HFFc6 (cell line): ENCODE measurements at places on chromosomes 16 and 17.

DNA sequence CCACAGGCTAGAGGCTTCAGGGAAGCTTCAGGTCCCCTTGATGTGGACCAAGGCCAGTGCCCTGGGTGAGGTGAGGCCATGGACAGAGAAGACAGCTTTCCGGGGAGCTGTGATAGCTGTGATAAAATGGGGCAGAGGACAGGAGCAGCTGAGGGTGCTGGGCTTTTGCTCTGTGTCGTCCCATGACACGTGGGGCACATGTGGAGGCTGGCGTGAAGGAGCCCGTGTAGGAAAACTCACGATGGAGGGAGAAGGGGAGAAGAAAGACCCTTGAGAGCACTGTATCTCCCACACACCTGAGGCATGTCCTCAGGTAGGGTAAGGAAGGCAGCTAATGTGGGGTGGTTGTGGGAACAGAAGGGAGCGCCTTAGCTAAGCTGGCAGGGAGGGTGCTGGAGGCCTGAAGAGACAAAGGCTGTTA, 21.3 kb downstream of the B9D1 start:
- DNase-seq = no peak

DNA sequence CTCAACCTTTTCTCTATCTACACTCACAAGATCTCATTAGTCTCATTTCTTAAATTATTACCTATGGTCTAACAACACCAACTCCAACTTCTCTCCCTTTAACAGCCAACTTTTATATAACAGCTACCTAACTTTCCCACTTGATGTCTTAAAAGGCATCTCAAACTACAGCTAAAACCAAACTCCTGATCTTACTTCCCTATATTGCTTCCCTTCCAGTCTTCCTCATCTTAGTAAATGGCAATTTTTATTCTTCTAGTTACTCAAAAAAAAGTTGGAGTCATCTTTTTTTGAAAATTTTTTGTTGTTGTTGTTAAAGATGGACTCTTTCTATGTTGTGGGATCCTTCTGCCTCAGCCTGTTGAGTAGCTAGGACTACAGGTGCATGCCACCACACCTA, 15.3 kb downstream of the SRR start:
- no peak for DNase-seq

DNA sequence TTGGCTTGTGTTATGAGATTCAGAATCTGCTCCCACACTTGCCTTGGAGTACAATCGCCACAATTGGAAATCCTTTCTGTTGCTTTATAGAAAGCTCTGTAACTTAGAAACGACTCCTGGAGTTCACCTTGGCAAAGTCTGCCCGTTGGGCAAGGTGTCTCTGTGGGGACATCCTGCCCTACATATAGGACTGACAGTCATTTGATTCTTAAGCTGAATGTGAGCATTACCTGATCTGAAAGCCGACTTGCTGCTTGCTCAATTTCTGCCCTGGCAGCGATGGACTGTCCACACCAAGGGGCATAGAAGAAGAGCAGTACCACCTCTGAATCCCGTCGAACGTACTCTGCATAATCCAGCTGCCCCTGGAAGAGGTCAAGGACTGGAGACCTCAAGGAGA, 6.9 kb downstream of the TXNDC11 start:
- DNase-seq = no peak

DNA sequence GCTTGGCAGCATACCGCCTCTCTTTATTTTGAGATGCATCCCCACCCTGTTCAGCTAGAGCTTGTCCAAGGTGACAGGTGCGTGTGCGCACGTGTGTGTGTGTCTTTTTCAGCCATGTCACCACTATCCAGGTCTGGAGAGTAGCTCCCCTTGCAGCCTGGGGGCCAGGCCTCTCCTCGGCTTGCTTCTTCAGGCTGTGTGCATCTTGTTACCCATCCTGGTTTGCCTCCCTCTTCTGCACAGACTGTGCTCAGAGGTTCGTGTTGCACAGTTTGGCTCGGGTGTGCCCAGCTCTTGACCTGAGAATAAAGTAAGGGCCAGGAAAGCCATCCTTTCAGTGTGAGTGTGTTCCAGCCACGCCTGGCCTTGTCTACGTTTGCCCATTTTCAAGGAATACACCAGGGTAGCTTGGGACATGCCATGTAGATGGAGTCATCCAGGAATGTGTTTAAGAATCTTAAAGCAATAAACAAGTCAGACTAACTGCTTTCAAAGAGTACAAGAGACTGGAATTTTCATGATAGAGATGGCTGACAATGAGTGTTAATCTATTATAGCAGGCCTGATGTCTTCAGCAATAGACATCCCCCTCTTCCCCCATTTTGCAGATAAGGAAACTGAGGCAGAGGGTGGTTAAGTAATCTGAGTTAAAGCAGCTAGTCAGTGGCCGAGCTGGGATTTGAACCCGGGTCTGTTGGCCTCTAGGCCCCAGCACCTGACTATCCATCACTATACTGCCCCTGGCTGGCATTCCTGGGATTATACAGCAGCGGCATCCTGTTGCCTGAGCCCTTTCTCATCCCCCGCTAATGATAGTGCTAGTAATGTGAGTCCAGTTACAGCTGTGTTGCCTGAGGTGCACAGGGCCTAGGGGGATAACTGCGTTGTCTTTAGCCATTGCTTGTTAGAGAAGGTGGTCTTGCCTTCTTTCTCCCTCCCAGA, 77.9 kb downstream of the KSR1 start:
- peak; percentile 89 for DNase-seq

GRCh38 chr17:67244431-67245072, 444 bp downstream of the HELZ start:
- no peak for DNase-seq

- DNase-seq = no peak
Observed at GRCh38 chr17:9763643-9764042, 27.7 kb downstream of the DHRS7C start.

- no peak for DNase-seq
Observed at GRCh38 chr17:72077326-72077960, 43.4 kb upstream of the SOX9 start.

- no peak for DNase-seq
Observed at GRCh38 chr16:5383737-5384136, 286.1 kb upstream of the EEF2KMT start.

DNA sequence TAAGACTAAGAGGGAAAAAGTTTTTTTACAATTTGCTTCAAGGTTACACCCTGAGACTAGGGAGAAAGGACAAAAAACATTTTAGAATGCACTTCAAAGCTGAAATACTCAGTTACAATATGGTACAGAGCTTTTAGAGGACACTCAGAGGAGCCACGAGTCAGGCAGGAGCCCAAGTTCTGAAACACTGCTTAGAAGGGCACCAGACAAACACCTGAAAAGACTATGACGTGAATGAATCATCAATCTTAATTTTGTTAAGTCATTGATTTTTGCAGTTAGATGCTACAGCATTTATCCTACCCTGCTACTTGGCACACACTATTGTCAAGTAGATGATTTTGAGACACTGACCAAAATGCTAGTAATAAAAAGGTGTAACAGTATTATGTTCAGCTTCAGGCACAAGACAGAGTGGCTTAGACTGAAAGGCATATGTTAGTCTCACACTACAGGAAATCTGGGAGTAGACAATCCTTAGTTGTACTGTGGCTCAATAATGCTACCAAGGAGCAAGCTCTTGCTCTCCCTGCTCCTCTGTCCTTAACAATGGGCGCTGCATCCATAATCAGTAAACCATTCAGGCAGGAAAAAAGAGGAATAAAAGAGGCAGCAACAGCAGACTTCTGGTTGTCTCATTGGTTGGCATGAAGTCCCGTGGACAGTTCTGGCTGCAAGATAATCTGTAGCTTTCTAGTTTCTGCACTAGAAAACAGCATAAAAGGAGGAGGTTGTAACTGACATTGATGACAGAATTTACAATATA, 151.8 kb downstream of the ABCA8 start:
- no peak for DNase-seq

GRCh38 chr16:27214084-27214961, 11.0 kb downstream of the KDM8 start:
- DNase-seq = no peak

DNA sequence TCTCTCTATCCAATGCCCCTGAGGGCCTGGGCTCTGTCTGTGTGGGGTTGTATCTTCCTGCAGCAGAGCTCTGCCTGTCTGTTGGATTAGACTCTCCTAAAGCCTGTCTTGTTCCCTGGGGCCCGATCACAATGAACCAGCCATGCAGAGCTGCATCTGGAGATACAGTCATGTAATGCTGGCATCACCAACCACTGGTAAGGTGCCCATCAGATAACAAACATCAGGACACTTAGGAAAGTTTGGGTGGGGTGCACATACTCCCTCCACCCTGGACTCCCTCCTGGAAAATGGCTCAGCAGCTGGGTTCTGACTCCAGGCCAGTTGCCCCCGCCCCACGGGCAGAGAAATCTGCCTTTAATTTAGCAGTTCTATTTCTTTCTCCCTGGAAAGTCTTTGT, 61.3 kb upstream of the BRD7 start:
- DNase-seq = no peak

DNA sequence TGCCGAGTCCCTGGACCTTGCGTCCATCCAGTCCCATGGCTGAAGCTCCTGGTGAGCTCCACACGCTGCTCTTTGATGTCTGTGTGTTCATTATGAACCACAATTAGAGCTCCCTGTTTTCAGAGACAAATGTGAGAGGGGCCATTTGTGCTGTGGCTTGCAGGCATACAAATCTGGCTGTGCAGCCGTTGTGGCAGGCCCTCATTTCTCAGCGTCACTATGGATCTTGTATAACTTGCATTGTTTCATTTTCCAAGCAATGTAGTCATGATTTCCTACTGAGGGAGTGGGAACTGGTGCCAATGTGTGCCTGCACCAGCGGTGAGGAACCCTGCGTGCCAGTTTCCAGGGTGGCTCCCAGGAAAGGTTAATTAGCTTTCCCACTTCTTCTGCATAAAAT, 542.6 kb downstream of the TMEM114 start:
- DNase-seq = no peak

DNA sequence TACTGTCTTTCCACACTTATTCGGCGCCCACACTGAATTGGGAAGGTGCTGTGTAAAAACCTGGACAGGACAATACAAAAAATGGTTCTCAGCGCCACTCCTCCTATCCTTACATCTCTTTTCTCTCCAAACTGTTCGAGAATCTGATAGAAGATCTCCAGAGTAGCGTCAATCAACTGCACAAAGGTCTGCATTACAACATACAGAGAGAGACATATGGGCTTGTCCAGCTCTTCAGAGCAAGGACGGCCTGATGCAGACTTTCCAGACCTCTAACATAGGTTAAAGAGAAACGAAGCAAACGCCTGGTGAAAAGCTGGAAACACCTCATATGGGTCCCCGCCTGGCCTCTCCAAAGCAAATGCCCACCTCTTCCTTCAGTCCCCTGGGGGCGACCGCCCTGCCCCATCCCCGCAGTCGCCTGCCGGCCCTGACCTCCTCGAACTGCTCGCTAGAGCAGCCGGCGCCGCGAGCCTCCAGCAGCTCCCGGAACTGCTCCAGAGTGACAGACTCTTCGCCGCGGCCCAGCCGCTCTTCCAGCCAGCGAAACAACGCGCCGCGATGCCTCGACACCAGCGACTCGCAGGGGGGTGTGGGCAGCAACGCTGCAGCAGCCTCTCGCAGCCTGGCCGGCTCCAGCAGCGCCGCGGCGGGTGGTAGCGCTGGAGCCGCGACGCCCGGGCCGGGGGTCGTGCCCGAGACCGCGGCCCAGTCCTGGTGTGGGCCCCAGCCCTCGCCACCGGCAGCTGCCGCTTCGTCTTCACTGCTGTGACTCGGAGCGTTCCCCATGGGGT, 526 bp downstream of the ZZEF1 start:
- peak; percentile 25 for DNase-seq

- DNase-seq = no peak
Observed at GRCh38 chr17:7852262-7852670, 2.6 kb upstream of the TMEM88 start.

GRCh38 chr17:44820631-44821212, 9.4 kb downstream of the GJC1 start:
- DNase-seq = peak; percentile 89

DNA sequence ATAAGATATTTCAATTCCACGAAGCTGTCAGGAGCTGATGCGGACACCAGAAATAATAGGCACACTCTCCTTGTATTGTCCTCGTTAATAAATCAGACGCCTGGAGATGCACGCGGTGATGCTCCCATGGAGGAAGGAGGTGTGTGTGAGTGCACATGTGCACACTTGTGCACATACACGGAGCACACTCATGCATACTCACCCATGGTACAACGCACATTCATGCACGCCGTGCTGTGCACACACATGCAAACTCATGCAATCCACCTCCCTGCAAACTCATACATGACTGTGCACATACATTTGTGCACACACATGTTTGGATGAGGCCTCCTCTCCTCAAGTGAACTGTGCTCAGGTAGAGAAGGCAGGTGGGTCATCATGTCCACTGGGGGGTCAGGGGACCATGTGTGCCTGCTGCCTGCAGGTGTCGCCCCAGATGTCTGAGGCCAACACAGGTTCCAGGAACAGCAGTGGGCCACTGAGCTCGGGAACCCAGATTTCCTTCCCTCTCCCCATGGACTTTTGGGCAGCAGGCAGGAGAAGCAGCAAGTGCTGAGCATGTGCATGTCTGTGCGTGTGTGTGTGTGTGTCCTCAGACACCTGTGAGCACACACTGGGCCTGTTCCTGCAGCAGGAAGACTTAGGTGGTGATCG, 165.3 kb downstream of the SDK2 start:
- DNase-seq = no peak

DNA sequence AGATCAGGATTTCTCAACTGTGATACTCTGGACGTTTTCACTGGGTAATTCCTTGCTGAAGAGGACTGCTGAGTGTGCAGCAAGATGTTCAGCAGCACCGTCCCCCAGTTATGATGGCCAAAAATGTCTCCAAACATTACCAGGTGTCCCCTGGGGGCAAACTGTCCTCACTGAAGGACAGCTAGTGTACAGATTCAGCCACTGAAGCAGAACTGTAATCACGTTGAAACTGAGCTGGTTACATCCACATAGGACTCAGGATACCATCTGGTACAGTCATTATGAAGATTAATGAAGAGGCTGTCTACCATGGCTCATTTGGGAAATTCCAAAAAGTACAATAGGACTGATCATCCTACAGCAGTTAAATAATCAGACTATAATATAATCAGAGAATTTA, 43.3 kb upstream of the GINS3 start:
- no peak for DNase-seq

DNA sequence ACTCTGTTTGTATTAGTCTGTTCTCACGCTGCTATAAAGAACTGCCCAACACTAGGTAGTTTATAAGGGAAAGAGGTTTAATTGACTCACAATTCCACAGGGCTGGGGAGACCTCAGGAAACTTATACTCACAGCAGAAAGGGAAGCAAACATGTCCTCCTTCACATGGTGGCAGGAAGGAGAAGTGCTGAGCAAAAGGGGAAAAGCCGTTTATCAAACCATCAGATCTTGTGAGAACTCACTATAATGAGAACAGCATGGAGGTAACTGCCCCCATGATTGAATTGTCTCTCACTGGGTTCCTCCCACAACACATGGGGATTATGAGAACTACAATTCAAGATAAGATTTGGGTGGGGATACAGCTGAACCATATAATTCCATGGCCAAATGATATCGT, 30.9 kb downstream of the ABCC1 start:
- no peak for DNase-seq
